ENCODE measurements at places on chromosomes 6 and 20. TPM values are rescaled to one million over a fixed set of nuclear protein-coding genes. Genes with fewer than 3 reads are reported as not detected.

TRIM15 gene
- total RNA-seq, result not detected

ZC2HC1B gene
- total RNA-seq, result not detected

TMEM181 gene
- 20.5 TPM for total RNA-seq

CALHM6 gene
- 11.2 TPM for total RNA-seq

GRCh38 chr6:15065261-15065989 is 180.4 kb upstream of the JARID2 start:
- DNase-seq, result no peak

DNA sequence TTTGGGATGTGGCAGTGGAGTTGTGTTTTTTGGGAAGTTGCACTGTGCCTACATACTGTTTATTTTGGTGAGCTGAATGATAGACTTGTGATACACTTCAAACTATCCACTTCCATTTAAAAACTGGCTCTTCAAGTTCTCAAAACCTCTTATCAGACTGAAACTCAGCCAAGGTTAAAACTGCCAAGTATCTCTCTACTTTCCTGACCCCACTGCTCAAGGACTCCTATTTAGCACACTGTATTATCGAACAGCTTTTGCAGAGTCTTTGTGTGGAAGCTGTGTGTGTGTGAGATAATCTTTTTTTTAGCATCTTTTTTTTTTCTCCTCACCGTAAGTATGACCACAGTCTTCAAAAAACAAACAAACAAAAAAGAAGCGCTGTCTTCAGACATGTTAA is 21.1 kb downstream of the STX11 start:
- no peak for DNase-seq

DNA sequence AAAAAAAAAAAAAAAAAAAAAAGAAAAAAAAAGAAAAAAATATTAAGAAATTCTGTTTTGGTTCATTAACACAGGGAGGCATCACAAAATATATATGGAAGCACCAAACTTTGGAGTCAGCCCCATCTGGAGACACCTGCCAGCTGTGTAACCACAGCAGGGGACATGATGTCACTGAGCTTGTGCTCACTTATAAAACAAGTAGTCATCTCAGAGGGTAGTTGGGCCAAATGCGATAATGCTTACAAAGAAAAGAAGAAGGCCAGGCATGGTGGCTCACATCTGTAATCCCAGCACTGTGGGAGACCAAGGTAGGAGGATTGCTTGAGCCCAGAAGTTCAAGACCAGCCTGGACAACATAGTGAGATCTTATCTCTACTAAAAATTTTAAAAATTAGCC is 1.1 kb upstream of the BNIP5 start:
- no peak for DNase-seq

DNA sequence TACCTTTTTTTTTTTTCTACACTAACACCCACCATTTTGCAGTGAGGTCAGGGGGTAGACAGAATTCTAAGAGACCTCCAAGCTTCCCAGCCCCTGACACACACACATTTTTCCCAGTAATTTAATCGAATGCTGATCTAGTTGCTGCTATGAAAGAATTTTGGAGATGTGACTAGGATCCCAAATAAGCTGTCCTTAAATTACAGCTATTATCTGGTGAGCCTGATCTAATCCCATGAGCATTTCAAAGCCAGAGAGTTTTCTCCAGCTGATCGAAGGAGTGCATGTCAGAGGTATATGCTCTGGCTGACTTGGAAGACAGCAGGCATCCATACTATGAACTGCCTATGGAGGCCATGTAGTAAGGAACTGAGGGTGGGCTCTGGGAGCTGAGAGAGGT is 503.8 kb upstream of the MARCKS start:
- DNase-seq, result no peak

DNA sequence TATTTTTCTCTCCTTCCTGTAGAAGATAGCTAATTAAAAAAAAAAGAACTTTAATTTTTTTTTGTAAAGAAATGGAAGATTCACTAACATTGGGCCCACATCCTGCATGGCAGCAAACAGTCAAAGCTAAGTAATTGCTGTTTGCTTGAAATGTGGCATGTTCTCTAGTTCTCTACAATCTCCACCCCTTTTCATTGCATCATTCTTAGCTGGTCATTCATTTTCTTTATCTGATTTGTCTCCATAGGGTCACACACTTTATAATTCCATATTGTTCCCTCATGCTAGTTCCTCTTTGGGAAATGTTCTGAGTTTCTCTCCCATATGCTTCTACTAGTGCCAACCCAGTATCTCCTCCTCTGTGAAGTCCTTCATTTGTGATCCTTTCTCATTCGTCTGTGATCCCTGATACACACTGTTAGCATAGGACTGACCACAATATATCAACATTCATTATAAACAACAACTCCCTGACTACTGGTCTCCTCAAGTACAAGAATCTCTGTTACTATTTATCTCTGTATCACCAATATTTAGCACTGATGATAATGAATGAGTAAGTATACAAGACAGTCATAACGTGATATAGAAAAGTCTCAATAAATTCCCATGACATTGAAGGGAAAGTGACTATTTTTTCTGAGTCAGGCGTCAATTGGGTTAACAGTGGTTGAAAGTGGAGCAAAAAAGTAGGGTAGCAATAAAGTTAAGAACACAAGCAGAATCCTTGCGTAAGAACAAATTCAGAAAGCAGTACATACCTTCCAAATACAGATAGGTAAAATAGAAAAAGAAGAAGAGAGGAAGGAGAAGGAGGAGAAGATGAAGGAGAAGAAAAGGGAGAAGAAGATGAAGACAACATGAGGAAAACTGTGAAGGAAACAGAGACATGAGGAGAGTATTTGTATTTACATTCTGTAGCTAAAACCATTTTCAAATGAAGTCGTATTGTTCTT is 33.2 kb upstream of the MYB start:
- DNase-seq, result no peak

DNA sequence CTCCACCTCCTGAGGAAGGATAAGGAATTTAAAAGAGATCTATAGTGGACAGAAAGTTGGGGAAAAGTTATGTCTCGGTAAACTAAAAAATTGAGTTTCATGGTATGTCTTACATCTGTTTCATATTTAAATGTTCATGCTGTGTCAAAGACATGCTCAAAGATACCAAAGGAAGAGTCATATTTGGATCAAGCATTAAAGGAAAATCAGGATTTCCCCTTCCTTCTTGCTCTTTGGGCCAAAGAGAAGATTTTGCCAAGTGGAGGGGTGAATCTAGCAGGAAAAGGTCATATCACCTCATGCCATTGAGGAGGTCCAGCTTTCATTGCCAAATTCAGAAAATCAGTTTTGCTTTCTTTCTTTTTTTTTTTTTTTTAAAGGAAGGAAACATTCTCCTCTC is 192.4 kb downstream of the OGFRL1 start:
- DNase-seq, result no peak

DNA sequence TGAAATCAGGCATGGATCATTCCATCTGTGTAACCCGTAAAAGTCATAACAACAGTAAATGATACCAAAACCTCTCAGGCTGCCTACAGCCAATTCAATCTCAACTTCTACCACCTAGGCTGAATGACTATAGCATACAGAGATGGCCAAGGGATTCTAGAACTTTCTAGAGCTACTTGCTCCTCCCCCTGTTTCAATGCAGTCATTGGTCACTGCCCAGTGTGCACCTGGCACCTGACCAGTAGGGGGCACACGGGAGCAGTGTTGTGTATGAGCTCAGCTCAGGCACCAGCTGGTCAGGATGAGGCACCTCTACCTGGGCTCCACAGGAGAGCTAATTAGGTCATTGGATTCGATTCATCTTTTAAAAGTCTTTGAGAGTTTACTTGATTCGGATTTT is 86.2 kb downstream of the PLEKHG1 start:
- peak; percentile 56 for DNase-seq

DNA sequence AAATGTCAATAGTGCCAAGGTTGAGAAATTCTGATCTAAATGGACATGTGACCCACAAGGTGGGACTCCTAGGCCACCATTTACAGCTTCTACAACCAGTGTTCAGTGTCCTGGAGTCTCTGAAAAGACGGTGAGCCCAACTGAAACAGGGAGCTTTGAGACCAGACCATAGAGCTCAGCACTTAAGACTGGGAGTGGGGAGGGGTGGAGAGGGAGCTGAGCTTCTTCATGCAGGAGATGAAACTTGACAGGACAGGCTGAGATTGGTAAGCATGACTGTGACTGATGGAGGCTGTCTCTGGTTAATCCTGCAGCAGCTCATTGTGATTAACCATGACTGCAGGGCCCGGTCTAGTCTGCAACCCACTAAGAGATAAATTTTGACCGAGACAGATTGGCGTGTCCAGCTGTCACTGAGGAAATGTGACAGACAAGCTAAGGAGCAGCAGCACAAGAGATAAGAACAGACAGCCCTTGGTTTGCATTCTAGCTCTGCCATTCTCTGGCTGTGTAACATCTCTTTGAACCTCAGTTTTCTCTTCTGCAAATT is 1.4 kb upstream of the AAR2 start:
- DNase-seq, result no peak

- DNase-seq, result no peak
These were observed 22.2 kb downstream of the ZNF831 start for GRCh38 chr20:59185809-59186208.

DNA sequence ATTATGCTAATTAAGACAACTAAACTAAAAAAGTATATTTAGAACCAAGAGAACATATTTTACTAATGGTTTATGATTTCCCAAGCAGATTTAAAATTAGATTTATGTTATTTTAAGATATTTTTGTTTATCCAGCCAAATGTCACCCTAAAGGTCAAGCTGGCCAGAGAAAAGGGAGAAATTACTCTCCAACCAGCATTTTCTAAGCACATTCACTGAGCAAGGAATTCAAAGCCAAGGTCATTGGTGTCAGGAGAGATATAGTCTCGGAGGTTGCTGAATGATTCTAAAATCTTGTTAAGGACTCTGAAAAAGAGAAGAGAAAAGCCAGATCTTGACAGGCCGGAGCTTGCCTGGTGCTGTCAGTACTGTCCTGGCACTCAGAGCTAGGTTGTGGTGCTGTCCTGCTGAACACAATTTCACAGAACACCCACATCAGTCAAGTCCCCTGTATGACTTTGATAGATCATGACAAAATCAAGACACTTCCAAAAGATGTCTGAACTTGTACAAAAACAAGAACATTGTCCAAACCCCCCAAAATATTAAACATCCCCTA is 222.3 kb upstream of the SMLR1 start:
- DNase-seq, result no peak

All from activated CD4-positive, alpha-beta memory T cell treated with anti-CD3 and anti-CD28 coated beads, Interleukin-2, amount 10 ng/mL, durations not matched to agents 7 days and 5 days (primary cell).